ENCODE measurements at places on chromosomes 2 and 18. TPM values are rescaled to one million over a fixed set of nuclear protein-coding genes. Genes with fewer than 3 reads are reported as not detected.
A peak's percentile ranks its signal among the peaks of the same experiment; 100 is the strongest.

Gene SPATA3
- total RNA-seq: 0.76 TPM

Gene CLEC4F
- not detected for total RNA-seq

Gene ACMSD
- total RNA-seq: not detected

DNA sequence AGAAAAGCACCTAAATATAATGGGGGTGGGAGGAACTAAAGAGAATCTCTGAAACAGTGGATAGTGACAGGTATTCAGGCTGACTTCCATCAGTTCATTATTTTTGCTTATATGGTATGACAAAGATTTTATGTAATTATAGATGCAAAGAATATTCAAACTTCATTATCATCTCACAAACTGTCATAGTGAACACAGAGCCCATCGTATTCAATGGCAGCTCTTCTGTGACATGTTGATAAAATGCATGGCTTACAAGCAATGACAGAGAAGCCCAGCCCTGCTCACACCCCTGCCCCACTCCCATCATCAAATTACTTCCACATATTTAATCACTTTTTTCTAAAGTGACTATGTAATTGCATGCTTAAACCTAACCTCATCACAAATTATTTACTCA is 904.3 kb downstream of the LRP1B start:
- H3K4me1 ChIP-seq: no peaks in the 10 kb centered on the region
- no peak for DNase-seq

DNA sequence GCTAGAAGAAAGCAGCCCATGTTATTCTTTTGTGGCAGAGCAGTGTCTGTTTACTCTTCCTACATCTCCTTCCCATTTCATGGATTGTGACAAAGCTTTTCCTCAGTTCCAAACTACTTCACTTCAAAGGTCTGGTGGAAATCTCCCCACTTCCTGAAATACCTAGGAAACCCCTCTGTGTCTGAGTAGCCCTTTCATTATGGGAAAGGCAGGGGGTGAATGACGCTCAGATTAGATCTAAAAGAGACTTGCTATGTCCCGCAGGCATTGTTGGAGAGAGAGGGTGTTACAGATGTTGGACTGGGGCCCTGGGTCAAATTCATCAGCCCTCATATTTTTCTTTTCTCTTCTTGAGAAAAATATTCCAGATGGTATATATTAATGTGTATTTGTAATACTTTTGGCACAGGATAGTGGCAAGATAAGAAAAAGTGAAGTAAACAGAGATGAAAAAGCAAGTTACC is 675.0 kb downstream of the IRS1 start:
- no peak overlapping the region for H3K4me3 ChIP-seq
- no peaks in the 10 kb centered on the region for H3K36me3 ChIP-seq
- DNase-seq: no peak
- no peak overlapping the region for H3K27ac ChIP-seq
- peaks cover 9% of the 10 kb centered on the region for H3K27me3 ChIP-seq

GRCh38 chr2:233094614-233095013 is 34.5 kb downstream of the INPP5D start:
- no peaks in the 10 kb centered on the region for H3K27me3 ChIP-seq
- peaks cover 29% of the 10 kb centered on the region for H3K36me3 ChIP-seq
- DNase-seq: no peak
- peak overlapping the region; percentile 16 for H3K27ac ChIP-seq
- H3K4me3 ChIP-seq: no peak overlapping the region

- H3K36me3 ChIP-seq: peaks cover 2% of the 10 kb centered on the region
- no peak for DNase-seq
- peaks cover 5% of the 10 kb centered on the region for H3K4me1 ChIP-seq
- no peak overlapping the region for H3K4me3 ChIP-seq
- no peaks in the 10 kb centered on the region for H3K27me3 ChIP-seq
These were observed 53.0 kb downstream of the EML6 start for GRCh38 chr2:54776494-54776893.

GRCh38 chr18:36265015-36265414 is 32.5 kb upstream of the FHOD3 start:
- no peak for DNase-seq
- H3K4me1 ChIP-seq: no peaks in the 10 kb centered on the region
- peaks cover 11% of the 10 kb centered on the region for H3K27me3 ChIP-seq
- H3K36me3 ChIP-seq: no peaks in the 10 kb centered on the region

DNA sequence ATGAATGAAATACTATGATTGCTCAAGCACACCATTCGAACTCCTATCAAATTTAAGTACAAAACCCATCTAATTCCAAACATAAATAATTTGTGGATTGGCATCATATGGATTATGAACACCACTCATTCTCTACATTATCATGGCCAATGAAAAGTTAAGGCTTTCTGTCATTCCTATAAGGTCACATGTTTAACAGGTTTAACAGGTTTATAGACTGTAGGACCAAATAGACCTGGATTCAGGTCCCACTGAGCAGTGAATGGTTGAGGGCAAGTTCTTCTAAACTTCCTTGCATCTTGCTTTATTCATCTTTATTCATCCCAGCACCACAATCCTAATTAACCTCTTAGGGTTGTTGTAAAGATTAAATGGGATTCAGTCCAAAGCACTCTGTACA is 33.4 kb downstream of the FBXO36 start:
- no peaks in the 10 kb centered on the region for H3K4me1 ChIP-seq
- no peak for DNase-seq
- no peak overlapping the region for H3K4me3 ChIP-seq
- H3K27ac ChIP-seq: no peak overlapping the region
- H3K36me3 ChIP-seq: no peaks in the 10 kb centered on the region

- no peak for DNase-seq
- peaks cover 1% of the 10 kb centered on the region for H3K36me3 ChIP-seq
- no peak overlapping the region for H3K4me3 ChIP-seq
- H3K4me1 ChIP-seq: peaks cover 44% of the 10 kb centered on the region
- H3K27me3 ChIP-seq: no peaks in the 10 kb centered on the region
These were observed 38.4 kb downstream of the GALNT1 start for GRCh38 chr18:35619941-35620340.

- H3K36me3 ChIP-seq: no peaks in the 10 kb centered on the region
- no peak overlapping the region for H3K4me3 ChIP-seq
- peaks cover 2% of the 10 kb centered on the region for H3K27me3 ChIP-seq
- DNase-seq: no peak
These were observed 66.3 kb upstream of the HK2 start for GRCh38 chr2:74767618-74768017.

- H3K4me3 ChIP-seq: no peak overlapping the region
- peaks cover 16% of the 10 kb centered on the region for H3K4me1 ChIP-seq
- DNase-seq: no peak
- no peaks in the 10 kb centered on the region for H3K36me3 ChIP-seq
- no peak overlapping the region for H3K27ac ChIP-seq
These were observed 33.1 kb upstream of the PELI1 start for GRCh38 chr2:64177315-64177714.

DNA sequence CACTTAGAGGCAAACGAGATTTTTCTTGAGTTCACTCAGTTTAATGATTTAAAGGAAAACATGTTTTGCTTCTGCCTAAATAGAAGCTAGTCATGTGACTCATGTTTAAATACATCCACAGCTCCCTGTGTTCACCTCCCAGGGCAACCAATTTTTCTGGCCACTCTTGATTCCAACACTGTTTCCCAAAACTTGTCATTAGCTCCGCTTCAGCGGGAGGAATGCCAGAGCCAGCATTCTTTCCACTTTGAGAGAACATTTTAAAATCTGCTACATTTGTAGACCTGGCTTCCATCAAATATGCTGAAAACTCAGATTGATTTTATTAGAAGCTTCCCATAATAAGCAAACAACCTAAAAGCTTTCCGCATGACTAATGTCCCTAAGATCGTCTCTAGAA is 2.8 kb upstream of the CYS1 start:
- DNase-seq: no peak
- H3K4me1 ChIP-seq: peaks cover 23% of the 10 kb centered on the region
- H3K27me3 ChIP-seq: peaks cover 64% of the 10 kb centered on the region
- H3K4me3 ChIP-seq: no peak overlapping the region
- no peaks in the 10 kb centered on the region for H3K36me3 ChIP-seq

- no peaks in the 10 kb centered on the region for H3K27me3 ChIP-seq
- no peak overlapping the region for H3K27ac ChIP-seq
- no peak for DNase-seq
These were observed 24.5 kb downstream of the SIGLEC15 start for GRCh38 chr18:45850021-45850420.

GRCh38 chr18:21739604-21740537 is 721 bp upstream of the MIB1 start:
- H3K4me1 ChIP-seq: peaks cover 31% of the 10 kb centered on the region
- H3K27ac ChIP-seq: peak overlapping the region; percentile 95
- DNase-seq: no peak
- H3K36me3 ChIP-seq: no peaks in the 10 kb centered on the region

- peaks cover 19% of the 10 kb centered on the region for H3K36me3 ChIP-seq
- no peak overlapping the region for H3K4me3 ChIP-seq
- DNase-seq: no peak
- no peak overlapping the region for H3K27ac ChIP-seq
- peaks cover 9% of the 10 kb centered on the region for H3K27me3 ChIP-seq
These were observed 9.7 kb downstream of the ERFE start for GRCh38 chr2:238168196-238169047.

DNA sequence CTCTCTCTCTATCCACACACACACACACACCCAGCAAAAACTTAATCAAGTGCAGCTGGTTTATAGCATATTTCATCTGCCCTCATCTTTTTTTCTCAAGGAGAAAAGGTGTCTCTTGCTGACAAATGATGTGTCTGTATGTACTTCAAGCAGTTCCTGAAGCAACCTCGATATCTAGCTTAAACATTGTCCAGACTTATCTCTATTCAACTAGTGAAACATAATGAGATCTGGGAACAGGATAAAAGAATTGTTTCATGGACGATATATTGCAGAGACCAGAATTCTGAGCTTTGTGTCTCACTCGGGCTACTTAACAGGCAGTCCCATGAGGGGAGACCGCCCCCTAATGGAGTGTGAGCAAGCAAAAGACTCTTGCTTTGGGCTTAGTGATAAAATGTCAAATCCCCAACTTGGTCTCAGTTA is 929.2 kb upstream of the SOX11 start:
- no peaks in the 10 kb centered on the region for H3K4me1 ChIP-seq
- no peaks in the 10 kb centered on the region for H3K36me3 ChIP-seq
- no peak overlapping the region for H3K4me3 ChIP-seq
- peak; percentile 21 for DNase-seq

GRCh38 chr2:240109386-240109785 is 26.7 kb downstream of the COPS9 start:
- H3K4me1 ChIP-seq: no peaks in the 10 kb centered on the region
- DNase-seq: no peak

DNA sequence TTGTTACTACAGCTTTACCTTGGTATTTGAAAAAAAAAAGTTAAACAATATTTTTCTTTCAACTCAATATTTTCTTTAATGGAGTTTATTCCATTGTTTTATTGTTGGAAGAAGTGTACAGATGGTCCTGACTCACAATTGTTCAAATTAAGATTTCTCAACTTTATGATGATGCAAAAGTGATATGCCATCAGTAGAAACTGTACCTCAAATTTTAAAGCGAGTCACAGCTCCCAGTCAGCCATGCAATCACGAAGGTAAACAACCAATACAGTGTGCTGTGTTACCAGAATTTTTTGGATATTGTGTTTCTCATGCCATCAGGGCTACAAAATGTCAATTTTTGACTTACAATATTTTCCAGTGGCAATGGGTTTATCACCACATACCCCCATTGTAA is 54.0 kb upstream of the COL5A2 start:
- peaks cover 19% of the 10 kb centered on the region for H3K4me1 ChIP-seq
- DNase-seq: no peak
- no peaks in the 10 kb centered on the region for H3K36me3 ChIP-seq
- no peak overlapping the region for H3K27ac ChIP-seq

GRCh38 chr18:45340884-45341283 is 274.4 kb upstream of the SLC14A2 start:
- no peak overlapping the region for H3K4me3 ChIP-seq
- no peaks in the 10 kb centered on the region for H3K36me3 ChIP-seq
- H3K27me3 ChIP-seq: peaks cover 6% of the 10 kb centered on the region
- no peak for DNase-seq
- H3K27ac ChIP-seq: no peak overlapping the region
- no peaks in the 10 kb centered on the region for H3K4me1 ChIP-seq

GRCh38 chr2:128475427-128476211 is 157.0 kb upstream of the HS6ST1 start:
- no peak overlapping the region for H3K27ac ChIP-seq
- H3K4me1 ChIP-seq: peaks cover 14% of the 10 kb centered on the region
- H3K36me3 ChIP-seq: peaks cover 4% of the 10 kb centered on the region
- no peak for DNase-seq
- H3K27me3 ChIP-seq: peaks cover 19% of the 10 kb centered on the region
- no peak overlapping the region for H3K4me3 ChIP-seq

- H3K4me3 ChIP-seq: no peak overlapping the region
- H3K27me3 ChIP-seq: no peaks in the 10 kb centered on the region
- no peaks in the 10 kb centered on the region for H3K4me1 ChIP-seq
- no peak for DNase-seq
- H3K27ac ChIP-seq: no peak overlapping the region
These were observed 236.8 kb downstream of the SEPTIN10 start for GRCh38 chr2:109376796-109377495.

- DNase-seq: no peak
- peak overlapping the region; percentile 26 for H3K27ac ChIP-seq
- H3K36me3 ChIP-seq: no peaks in the 10 kb centered on the region
- no peak overlapping the region for H3K4me3 ChIP-seq
- peaks cover 2% of the 10 kb centered on the region for H3K27me3 ChIP-seq
These were observed 108.1 kb upstream of the SIX3 start for GRCh38 chr2:44833171-44834069.

DNA sequence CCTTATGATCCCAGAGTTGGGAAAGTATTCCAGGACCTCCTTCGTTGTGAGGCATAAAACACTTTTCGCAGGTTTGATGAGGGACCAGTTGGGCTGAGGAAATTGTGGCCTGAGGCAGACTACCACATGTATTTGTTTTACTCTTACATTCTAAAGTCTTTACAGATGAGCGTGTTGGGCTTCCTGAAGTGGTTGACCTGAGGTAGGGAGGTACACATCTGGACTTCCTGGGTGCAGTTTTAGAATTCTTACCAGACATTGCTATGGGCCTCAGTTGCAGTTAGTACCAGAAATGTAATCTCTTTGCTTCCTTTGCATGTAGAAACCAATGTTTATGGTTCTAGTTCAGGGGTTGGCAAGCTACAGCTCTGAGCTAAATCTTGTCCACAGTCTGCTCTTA is 48.7 kb downstream of the COA5 start:
- H3K27me3 ChIP-seq: no peaks in the 10 kb centered on the region
- H3K27ac ChIP-seq: peak overlapping the region; percentile 66
- no peak overlapping the region for H3K4me3 ChIP-seq
- H3K4me1 ChIP-seq: peaks cover 50% of the 10 kb centered on the region
